ENCODE measurements at places on chromosomes 13 and 19.

- no peak for DNase-seq
These were observed 9.9 kb downstream of the LYL1 start for GRCh38 chr19:13092606-13093235.

DNA sequence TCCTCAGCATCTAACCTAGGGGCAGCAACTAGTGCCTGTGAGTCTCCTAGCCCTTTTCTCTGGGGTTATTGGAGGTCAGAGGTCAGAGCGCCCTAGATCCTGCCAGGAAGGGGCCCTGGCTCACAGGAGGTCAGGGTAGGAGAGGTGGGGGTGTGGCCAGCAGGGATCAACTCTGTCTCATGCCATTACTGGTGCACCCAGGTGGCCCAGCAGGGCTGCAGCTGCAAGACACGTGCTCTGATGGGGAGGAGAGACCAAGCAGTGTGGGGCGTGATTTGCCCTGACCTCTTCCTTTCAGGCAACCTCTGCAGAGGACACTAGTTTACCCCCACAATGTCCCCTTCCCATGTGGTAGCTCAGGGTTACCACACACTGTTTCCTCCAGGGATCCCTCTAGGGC lies 73.3 kb upstream of the ZNF30 start:
- DNase-seq = no peak

GRCh38 chr19:4910594-4911281 lies 1.4 kb downstream of the UHRF1 start:
- no peak for DNase-seq

DNA sequence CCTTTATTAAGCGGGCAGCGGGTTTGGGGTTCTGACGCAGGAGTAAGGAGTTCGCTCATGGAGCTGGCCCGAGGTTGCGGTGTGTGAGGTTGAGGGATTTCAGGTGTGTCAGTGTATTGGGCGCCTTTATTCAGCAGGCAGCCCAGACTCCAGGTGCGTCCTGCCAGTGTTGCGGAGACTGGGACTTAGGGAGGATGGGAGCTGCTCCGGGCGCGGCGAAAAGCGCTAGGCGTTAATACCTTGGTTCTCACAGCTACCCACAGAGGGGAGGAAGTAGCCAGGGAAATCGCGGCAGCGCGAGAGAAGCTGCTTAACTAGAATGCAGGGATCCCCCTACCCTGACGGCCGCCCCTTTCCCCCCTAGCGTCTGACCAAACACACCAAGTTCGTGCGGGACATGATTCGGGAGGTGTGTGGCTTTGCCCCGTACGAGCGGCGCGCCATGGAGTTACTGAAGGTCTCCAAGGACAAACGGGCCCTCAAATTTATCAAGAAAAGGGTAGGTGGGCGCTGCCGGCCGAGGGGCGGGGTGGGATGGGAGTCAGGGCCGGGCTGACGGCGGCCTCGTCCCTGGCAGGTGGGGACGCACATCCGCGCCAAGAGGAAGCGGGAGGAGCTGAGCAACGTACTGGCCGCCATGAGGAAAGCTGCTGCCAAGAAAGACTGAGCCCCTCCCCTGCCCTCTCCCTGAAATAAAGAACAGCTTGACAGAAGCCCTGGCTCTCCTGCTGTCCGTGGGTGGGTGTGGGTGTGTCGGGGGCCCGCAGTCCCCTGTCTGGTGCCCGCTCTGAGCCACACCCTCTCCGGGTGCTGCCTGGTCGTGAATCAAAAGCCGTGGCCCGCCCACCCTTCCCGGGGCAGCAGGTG lies 1.1 kb downstream of the RPL36 start:
- no peak for DNase-seq

DNA sequence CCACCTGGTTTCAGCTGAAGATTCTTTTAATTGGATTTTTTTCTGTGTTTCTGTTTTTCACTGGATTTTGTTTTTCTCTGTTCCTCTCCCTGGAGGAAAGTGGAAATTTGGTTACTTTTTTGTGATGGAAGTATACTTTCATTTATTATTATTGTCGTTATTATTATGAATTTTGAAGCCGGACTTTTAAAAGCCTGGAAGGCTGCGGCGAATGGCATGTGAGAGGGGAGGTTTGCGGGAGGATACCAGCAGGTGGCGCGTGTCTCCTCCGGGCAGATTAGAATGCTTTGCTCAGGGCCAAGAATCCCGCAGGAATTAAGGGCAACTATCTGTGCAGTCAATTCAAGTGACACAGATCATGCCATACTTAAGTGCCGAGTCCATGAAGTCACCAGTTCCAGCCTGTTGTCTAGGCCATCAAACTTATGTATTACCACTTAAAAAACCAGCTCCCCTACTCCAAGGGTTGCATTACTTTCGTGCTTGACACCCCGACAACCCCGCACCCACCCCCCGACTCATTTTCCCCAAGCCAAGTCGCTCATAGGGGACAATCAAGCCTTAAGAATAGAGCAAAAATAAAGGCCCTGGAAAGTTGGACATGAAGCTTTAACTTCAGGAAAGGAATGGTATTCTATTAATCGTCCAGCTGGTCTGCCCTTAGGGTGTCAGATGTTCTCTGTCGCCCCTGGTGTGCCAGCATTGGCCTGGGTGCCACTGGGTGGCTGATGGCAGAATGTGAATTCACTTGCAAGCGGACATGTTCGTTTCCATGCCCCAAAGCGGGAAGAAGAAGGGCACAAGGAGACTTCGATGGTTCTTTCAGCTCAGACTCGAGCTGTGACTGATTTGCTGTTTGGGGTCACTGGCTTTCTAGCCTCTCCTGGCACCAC lies 1.3 kb upstream of the LRCH1 start:
- peak; percentile 45 for DNase-seq

GRCh38 chr13:89514534-89515312 lies 1832.8 kb upstream of the MIR17HG start:
- peak; percentile 43 for DNase-seq

DNA sequence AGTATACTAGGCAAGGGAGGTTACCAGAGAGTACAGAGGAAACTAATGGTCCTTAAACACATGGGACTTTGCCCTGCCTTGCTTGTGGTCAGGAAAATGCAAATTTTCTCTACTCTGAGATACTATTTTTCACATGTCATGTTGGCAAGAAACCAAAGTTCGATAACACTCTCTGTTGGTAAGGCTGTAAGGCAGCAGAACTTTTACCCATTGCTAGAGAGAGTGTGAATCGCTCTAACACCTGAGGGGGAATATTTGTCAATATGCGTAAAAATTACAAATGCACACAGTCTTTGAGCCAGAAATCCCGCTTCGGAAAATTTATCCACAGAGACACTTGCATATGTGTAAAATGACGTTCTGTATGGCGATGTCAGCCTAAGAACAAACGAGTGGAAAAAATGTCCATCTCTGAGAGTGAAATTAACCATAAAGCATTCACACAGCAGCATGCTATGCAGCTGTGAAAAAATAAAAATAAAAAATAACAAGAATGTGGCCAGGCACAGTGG lies 9.5 kb upstream of the RFX1 start:
- DNase-seq = no peak

GRCh38 chr13:47841151-47841550 lies 159.9 kb downstream of the SUCLA2 start:
- no peak for DNase-seq

- peak; percentile 76 for DNase-seq
These were observed 2.5 kb downstream of the LDLR start for GRCh38 chr19:11091703-11092153.

DNA sequence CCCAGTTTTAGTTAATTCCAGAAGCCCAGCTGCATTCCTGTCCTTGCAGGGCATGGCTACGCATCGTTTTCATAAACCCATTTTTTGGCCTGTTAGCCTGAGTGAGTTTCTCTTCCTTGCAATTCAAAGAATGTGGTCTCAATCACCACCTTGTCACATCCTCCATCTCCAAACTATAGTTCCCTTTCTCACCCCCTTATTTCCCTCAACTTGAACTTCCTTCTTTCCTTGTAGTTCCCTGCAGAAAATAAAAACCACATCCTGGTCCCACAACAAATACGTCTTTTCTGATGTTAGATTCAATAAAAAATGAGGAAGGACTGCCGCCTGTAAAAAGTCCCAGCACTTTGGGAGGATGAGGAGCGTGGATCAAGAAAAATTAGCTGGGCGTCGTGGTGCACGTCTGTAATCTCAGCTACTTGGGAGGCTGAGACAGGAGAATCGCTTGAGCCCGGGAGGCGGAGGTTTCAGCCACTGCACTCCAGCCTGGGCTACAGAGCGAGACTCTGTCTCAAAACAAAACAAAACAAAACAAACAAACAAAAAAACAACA lies 13.2 kb downstream of the ADGRE3 start:
- DNase-seq = no peak

GRCh38 chr13:113211774-113212173 lies 2.4 kb downstream of the CUL4A start:
- no peak for DNase-seq

DNA sequence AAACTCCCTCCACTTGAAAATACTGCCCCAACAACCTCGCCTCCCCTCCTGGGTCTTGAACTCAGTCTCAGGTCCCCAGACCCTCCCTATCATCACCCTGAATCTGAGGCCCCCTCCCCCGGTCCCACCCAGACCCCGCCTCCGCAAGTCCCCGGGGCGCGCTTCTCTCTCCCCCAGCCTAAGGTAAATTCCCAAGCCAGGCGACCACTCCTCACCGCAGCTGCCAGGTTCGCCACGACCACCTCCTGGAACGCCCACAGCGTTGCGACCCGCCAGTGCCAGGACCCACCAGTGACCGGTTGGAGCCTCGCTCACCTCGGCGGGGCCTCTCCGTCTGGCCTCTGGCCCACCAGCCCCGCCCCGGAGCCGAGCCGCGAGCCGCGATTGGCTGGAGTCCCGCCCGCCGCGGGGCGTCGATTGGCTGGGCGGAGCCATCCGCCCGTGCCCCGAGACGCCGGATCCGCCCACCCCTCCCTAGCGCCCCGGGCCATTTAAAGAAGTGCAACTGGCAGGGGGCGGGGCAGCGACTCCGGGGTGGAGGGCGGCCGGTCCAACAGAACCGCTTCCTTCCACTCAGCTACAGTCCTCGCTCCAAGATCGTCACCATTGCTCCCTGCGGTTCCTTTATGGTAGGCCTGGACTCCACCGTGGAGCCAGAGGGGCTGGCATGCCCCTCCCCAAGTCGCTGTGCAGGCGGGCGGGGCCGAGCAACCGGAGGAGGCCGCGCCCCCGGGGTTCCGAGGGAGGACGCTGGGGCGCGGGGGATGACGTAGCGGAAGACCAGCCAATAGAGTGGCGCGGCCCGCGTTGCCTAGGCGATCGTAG lies at the start of gene SERTAD3:
Gene SERTAD3 (minus strand): TSS at position 336 of the 825 bp plus-strand sequence. CDS start 2,255 bp downstream, outside the sequence.
- no peak for DNase-seq

- no peak for DNase-seq
These were observed 44.4 kb downstream of the ELF1 start for GRCh38 chr13:40974460-40975407.

DNA sequence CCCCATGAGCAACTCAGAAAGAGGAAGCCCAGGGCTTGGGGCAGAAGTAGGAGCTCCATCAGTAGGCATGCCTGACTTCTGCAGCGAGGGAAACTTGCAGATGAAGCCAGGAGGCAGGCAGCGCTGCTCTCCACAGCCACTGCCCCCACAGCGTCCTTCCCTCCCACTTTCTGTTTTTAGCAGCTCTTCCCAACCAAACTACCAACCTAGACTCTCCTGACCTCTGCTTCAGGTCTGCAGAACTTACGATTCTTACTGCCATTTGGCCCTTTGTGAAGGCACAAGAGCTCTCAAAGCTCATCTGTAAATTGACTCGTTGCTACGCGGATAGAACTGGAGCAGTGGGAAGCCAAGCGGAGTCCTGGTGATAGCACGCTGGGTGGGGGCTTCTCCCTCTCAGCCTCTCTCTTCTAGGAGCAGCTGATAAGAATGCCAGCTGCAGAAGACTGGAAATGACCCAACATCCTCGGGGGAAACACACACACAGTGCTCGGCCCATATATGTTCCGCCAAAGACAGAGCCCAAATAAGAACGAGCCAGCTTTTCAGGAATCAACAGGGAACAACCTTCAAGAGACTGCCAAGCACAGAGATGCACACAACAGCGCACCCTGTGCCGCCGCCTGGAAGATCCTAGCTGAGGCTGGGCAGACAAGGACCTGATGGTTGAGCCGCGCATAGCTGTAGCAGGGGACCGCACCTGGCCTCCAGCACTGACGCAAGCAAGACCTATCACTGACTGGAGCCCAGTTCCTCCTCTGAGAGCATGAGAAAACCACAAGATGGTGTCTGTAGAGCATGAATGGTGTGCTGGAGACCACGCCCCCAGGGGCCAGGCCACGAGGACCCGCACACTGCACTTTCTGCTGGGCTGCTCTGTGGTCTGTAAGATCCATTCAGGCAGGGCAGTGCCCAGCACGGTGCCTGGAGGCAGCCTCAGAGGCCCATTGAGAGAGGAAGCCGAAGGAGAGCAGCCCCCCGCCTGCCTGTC lies 15.9 kb upstream of the SLC35E1 start:
- no peak for DNase-seq

- no peak for DNase-seq
These were observed 309.6 kb upstream of the EDNRB start for GRCh38 chr13:78228211-78228610.

DNA sequence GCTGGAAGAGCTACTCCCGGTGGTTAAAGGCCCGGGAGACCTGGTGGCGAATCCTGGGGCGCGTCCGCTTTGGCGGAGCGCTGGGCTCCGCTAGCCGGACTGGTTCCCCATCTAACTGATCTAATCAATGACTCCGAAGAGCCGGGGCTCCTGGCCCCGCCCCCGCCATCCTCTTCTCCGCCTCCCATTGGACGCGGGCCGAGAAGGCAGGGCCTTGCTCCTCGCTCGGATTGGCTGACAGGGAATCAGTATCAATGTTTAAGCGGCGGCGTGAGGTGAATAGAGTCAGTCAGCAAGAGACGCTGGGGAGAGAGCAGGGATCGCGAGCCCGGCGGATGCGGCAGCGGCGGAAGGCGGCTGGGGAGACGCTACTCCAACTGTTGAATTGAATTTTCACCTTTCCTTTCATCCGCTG lies 1.7 kb upstream of the PCDH17 start:
- no peak for DNase-seq

- no peak for DNase-seq
These were observed 57.7 kb upstream of the LDLR start for GRCh38 chr19:11031421-11032070.

DNA sequence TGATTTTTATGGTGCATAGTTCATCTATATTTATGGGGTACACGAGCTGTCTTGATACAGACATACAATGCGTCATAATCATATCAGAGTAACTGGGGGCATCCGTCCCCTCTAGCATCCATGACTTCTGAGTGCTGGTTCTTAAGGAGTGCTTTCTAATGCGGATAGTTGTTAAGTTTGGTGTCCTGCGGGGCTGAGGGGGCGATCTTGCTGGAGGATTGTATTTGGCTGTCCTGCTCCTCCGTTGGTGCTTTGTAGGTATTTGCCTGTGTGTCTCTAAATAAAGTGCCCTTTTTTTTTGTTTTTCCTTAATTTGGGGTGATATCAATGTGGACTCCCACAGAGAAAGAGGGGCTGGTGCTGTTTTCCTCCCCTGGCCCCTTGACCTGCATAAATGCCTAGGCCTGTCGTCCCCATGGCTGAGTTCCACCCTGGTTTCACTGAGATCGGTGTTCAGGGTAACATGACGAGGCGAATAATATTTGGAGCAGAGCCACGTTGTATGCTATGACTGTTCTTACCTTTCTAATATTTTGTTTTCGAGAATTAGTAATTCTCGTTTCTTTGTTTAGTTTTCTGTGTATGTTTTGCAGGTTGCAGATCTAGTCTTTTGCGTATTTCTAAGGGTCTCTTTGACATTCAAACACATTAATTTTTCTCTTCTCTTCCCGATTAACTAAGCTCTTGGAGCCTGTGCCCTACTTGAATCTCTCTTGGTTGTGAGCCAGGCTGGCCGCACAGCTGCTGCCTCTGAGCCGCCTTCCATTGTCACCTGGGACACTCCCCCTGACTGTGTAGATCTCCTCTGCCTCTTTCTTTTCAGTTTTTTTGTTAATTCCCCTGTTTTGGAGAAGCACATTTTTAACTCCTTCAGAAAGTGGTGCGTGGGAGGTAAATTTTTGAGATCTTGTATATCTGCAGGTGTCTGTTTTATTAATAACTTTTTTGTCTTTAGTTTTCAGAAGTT lies 100.3 kb downstream of the ARHGEF7 start:
- DNase-seq = no peak

Measured in Panc1 (cell line).